Stimulated activated naive CD8-positive, alpha-beta T cell treated with anti-CD3 and anti-CD28 coated beads, Interleukin-15, amount 100 ng/mL, for 72 hours (primary cell): ENCODE measurements at places on chromosomes 3 and 15.

- no peak for DNase-seq
Observed at GRCh38 chr3:157868196-157868595, 238.0 kb downstream of the SHOX2 start.

DNA sequence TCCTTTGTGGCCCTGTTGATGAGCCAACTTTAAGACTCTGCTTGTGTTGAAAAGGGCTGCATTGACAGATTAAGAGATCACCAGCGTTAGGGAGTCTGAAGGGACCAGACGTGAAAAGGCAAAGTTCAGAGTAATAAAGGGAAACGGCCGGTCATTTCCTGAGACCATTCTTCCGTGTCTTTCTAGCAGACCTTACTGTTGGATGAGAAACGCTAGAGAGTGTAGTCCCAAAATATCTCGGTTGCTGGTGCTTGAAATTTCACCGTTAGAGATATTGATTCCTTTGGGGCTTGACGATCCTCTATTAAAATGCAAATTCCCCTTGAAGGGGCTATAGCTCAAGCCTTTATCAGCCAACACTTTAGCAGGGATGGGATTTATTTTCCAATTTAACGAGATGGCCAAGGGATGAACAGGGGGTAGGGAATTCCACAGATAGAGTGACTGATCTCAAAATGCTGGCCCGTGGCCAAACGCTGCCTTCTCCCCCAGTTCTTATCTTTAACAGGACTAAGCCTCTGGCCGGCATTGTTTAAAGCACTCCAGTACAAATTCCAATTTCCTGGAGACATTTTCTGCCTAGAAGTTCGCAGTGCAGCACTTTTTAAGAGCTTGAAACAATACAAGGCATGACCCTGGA is 250.4 kb downstream of the TJP1 start:
- DNase-seq, result no peak

DNA sequence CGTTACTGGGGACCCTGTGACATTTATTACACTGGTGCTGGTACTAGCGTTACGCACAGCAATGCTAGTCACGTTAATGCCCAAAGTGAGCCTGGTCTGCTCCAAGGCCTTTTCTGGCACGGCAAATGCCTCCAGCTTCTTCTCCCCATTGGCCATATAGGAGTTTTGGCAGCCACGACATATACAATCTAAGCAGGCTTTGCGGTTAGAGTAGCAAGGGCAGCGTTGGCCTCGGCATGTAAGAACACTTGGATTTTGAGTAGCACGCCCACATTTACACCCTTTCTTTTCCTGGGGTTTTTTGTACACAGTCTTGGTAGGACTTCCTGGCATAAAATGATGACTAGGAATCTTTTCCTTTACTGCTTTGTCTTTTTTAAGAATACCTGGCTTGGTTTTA is 44.9 kb downstream of the MSL2 start:
- no peak for DNase-seq

GRCh38 chr15:74170875-74171578 is 2.5 kb upstream of the ISLR start:
- no peak for DNase-seq

DNA sequence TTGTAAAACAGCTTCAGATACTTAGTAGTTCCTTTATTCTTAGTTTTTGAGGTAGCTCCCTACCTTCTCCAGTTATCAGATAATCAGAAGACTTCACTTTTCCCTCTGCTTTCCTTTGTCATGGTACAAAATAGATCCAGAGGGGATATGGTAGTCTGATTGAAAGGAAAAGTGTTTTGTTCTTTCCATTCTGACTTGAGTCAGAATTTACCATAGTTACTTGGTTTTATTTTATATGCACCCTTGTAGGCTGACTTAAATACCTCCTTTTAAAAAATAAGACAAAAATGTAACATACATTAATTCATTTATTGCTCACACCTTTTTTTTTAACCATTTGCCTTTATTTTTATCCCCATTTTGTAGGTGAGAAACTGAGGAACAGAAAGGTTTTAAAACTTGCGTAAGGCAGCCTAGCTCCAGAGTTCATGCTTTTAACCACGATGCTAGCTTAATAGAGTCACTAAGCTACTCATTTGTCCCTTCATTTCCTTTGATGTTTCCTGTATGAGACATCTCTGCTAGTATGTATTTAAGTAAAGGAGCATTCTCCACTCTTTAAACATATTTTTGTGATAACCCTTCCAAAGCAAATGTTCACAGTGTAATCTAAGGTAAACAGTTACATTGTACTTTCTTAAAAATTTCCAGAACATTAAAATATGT is 187.5 kb downstream of the KLHL25 start:
- no peak for DNase-seq

GRCh38 chr3:20912406-20912805 is 726.4 kb upstream of the SGO1 start:
- no peak for DNase-seq

- no peak for DNase-seq
Observed at GRCh38 chr3:53180305-53181023, 19.5 kb downstream of the PRKCD start.

- DNase-seq, result no peak
Observed at GRCh38 chr3:158571969-158572765, 1.2 kb downstream of the MLF1 start.

DNA sequence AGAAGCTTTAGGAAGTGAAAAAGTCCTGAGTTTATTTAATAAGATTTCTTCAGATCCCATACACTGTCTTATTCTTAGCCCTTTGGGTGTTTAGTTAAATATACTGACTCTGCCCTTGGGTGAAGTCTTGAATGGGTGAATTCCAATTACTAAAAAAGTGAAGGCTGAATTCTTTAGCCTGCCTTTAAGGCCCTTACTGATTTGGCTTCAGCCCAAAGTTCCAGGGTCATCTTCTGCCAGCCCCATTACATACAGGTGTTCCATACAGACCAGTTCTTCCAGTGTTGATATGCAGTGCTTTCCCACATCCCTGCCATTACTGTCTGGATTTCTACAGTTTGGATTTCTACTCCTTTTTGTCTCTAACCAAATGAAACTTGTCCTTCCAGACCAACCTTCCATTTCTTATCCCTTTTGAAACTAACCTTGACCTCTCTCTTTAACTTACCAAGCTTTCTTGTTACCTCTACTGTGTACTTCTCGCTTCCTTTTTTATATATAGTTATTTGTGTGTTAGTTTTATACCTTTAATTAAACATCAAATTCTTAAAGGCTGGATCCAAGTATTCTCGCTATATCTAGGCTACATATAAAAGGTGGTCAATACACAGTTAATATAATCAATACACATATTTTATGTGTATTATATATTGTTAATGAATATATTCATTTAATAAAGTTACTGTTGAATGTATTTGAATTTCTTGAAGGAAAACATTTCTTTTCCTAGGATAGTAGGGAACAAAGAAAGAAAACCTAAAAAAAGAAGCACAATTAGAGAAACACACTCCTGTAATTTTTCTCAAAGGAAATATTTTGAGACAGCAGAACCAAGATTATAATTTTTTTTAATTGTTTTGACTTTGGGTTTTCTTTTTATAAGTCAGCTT is 15.0 kb downstream of the MBNL1 start:
- no peak for DNase-seq

DNA sequence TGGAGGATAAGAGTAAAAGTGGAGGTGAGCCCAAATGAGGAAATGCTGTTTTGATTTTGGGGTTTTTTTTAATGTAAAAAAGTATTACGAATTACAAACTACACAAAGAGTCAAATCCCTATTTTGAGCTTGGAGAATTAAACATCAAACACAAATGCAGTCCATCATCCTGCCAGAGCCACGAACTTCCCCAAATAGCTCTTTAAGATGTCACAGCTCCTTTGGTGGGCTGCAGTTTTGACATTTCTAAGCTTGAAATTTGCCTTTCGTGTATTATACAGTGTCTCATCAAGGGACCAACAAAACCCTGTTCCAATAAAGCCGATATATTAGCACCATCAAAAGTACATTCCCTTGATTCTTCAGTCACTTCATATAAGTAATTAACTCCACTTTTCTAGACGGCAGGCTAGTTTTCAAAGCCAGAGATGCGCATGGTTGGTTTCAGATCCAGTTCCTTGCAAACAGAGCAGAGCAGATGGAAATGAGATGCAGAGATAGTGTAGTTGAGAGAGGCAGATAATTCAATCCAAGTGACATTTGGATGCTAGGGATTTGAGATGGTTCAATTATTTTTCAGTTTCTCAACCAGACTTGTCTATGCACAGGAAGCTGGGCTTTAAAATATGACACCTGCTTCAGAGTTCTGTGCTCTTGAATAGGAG is 580.9 kb downstream of the EDEM1 start:
- no peak for DNase-seq

DNA sequence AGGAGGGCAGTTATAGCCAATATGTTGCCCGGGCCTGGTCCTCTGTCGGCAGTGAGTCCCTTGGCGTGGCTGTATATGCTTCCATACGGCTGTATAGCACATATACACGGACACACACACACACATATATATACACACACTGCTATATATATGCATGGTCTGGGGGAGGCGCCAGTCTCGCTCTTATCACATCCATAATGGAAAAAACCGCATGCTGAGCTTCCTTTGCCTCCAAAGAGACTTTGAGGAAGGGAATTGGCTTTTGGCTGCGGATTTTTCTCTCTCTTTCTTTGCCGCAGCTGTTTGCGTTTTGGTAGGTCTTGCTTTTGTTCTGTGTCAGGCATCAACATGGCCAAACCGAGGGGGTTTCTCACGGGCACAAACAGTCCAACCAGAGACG is 11.3 kb upstream of the TMEM115 start:
- DNase-seq, result no peak
